Omental fat pad (tissue), 4 donors: ENCODE measurements at places on chromosomes 3 and 15.

GRCh38 chr3:62159709-62160092 is 213.6 kb downstream of the FEZF2 start:
- no peak for DNase-seq

DNA sequence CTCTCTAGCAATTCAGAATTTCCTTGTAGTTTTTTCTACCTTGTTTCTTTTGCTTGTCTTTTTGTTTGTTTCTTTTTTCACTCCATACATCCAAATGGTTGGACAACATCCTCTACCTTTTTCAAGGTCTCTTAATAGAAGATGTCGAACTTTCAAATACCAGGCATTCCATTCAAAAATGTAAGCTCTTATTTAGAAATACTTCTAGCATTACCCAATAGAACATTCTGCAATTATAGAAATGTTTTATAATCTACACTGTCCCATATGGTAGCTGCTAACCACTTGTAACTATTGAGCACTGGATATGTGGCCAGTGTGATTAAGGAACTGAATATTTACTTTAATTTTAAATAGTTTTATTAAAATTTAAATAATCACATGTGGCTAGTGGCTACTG is 196.2 kb upstream of the MRPL3 start:
- DNase-seq: no peak

DNA sequence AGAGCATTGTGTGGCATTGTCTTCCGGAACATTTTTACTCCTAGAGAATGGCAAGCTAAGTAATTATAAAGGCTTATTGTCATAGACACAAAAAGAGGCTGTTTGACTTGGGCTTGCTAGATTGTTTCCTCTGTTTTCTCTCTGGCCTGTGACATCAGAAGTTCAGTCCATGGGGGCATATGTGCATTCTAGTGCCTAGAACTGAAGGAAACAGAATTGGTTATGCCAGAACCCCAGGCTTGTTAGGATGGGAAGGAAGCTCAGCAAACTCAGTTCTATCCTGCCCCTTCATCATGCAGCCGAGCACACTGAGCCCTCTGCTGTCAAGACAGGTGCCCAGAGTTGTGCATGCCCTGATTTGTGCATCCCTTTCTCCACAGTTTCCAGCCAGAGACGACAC is 131.3 kb downstream of the PDE8A start:
- no peak for DNase-seq

GRCh38 chr3:153089620-153090019 is 72.4 kb upstream of the RAP2B start:
- DNase-seq: no peak

- DNase-seq: no peak
Measured at GRCh38 chr3:128376516-128376915, 90.2 kb downstream of the DNAJB8 start.

- DNase-seq: no peak
Measured at GRCh38 chr3:29484633-29485032, 203.8 kb downstream of the RBMS3 start.

GRCh38 chr15:65323071-65323511 is 18.6 kb downstream of the RNU5B-1 start:
- no peak for DNase-seq

DNA sequence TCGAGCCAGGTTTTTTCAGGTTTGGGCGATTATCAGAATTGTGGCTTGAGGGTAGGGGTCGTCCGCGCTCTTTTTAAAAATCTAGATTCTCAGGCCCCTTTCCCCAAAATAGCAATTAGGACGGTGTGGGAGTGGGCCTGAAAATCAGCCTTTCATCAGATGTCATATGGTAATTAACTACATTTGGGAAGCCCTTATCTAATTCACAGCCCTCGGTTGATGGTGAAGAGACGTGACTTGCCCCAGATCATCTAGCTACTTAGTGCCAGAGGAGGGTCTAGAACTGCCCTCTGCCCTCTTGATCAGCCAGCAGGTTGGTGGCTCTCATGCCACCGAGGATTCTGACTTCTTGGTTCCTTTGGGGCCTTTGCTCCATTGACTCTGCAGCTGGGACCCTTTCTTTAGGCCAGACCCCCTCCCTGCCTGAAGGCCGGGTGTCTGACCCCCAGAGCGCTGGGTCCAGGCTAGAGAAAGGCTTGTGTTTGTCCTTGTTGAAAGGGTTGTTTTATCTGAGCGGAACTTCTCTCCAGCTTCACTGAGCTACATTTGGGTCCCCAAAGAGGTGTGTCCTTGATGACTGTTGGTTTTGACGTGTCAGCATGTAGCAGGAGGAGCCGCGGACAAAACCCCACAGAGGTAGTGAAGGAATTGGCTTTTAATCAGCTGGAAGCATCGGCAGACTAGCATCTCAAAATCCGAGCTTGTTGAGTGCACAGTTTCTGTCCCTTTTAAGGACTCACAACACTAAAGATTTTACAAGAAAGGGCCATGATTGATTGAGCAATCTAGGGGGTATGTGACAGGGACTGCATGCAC is 857 bp downstream of the AEN start:
- DNase-seq: no peak

DNA sequence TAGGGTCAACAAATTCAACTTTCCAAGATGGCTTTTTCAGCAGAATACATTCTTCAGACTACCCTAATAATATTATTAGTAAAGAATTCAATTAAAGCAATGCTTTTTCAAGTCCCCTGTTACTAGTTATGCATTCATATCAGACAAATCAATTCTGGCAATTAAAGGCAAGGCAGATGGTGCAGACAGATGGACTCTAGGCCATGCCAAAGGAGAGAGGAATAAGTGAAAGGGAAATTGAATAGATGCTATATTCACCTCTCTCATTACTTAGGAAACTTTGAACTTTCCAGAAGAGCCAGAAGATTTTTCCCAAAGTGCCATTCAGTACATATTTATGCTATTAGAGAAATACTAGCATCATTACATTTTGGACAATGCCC is 487.7 kb upstream of the RASGRP1 start:
- DNase-seq: no peak

DNA sequence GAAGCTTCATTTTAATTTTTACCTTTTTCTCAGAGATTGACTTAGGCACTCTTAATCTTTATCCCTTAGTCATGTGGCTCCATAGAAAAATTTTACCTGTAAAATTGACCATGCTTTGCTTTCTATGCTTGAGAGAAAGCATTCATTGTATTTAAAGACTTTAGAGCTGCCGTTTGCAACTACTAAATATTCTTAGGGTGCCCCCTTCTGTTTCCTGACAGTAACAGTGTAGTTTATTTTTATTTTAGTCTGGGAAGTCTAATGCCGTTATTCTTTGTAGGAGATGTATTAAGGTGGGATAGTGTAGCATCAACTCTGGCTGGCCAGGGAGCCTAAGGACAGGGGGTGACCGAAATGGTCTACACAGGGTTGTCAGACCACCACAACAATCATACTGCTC is 84.5 kb upstream of the SYNPR start:
- no peak for DNase-seq

- no peak for DNase-seq
Measured at GRCh38 chr3:173750095-173750494, 352.6 kb downstream of the NLGN1 start.

- DNase-seq: no peak
Measured at GRCh38 chr3:13394363-13394762, 25.8 kb downstream of the NUP210 start.

DNA sequence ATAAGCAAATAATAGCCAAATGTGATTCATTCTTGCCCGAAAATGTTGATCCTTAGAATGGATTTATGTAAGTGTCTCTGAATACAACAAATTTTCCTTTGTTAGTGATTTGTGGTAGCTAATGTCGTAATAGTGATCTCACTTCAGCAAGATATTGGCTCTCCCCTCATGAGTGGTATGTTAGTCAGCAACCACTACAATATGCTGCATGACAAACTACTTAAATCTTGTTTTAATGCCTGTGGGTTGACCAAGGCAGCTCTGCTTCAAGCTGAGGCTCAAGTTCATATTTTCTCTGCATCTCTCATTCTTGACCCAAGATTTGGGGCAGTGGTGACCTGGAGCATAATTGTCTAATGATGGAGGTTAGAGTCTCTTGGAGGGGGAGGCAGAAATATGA is 49.8 kb upstream of the GALNT15 start:
- DNase-seq: no peak

DNA sequence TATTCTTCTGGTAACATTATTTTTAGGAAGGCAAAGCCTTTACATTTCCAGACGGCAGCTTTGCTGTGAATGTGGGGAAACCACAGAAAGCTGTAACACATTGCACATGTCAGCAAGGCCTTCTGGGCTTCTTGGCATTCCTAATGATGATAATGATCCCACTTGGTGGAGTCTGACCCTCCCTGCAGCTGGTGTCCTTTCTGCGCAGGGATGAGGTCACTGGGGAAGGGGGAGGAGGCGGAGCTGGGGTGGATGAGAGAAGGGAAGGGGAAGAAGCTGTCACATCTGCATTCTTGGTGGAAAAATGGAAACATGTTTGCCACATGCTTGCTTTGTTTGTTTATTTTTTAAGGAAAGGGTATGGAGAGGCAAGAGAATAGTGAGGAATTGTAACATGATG is 68.6 kb downstream of the FILIP1L start:
- no peak for DNase-seq

DNA sequence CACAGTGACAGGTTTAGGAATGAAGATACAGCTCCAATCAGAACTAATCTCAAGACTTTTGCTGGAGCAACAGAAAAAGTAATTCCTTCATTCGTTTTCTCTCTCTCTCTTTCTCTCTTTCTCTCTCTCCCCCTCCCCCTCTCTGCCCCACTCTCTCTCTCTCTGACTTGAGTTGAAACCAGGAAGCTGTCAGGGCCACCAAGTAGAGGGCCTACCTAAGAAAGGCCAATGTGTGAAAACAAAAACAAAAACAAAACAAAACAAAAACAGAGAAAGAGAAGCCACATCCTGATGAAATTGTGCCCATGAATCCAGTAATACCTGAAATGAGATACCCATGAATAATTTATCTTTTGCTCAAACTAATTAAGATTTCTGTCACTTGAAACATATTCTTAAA is 72.9 kb downstream of the ATP8B4 start:
- DNase-seq: no peak

DNA sequence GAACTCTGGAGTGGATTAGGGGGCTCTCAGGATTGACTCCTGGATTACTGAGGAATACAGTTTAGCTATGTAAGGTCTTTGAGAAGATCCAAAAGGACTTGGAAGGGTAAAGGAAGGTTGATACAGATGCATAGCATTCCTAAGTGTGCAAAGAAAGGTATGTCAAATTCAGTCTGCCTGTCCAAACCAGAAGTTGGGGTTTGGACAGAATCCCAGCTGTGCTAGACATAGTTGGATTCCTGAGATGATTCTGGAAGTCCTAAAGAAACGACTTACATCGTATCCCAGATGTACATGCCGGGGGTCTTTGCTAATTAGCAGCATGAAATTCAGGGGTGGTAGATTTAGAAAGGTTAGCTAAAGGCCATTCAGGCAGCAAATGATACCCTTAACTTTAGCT is 97.7 kb upstream of the TSPAN3 start:
- no peak for DNase-seq

- DNase-seq: no peak
Measured at GRCh38 chr15:63587527-63587926, 9.7 kb upstream of the FBXL22 start.

DNA sequence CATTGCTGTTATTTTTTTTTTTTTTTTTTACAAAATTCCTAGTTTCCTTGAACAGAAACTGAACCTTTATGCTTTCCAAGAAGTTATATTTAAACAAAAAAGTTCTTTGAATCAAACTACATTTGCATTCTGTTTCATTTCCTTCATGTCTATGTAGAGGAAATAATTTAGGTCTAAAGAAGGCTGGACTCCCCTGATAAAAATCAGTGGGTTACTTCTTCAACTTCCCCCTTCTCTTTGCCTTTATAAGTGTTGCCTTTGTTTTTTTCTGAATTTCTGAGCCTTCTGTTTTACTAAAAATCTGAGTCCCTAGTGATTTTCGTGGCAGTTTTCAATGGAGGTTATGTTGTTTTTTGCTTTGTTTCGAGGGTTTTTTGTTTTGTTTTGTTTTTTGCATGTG is 152.8 kb downstream of the CHDH start:
- no peak for DNase-seq

DNA sequence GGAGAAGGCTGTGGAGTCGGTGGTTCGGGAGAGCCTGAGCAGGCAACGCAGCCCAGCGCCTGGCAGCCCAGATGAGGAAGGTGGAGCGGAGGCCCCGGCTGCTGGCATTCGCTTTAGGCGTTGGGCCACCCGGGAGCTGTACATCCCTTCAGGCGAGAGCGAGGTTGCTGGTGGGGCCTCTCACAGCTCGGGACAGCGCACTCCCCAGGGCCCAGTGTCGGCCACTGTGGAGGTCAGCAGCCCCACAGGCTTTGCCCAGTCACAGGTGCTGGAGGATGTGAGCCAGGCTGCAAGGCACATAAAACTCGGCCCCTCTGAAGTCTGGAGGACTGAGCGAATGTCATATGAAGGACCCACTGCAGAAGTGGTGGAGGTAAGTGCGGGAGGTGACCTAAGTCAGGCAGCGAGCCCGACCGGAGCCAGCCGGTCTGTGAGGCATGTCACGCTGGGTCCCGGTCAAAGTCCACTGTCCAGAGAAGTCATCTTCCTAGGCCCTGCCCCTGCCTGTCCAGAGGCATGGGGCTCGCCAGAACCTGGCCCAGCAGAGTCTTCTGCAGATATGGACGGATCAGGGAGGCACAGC is 26.7 kb downstream of the SYNM start:
- DNase-seq: no peak

GRCh38 chr3:76841747-76842146 is 198.2 kb upstream of the ROBO2 start:
- DNase-seq: no peak
